ENCODE measurements at places on chromosomes 5 and 9. TPM values are rescaled to one million over a fixed set of nuclear protein-coding genes. Genes with fewer than 3 reads are reported as not detected.

DNA sequence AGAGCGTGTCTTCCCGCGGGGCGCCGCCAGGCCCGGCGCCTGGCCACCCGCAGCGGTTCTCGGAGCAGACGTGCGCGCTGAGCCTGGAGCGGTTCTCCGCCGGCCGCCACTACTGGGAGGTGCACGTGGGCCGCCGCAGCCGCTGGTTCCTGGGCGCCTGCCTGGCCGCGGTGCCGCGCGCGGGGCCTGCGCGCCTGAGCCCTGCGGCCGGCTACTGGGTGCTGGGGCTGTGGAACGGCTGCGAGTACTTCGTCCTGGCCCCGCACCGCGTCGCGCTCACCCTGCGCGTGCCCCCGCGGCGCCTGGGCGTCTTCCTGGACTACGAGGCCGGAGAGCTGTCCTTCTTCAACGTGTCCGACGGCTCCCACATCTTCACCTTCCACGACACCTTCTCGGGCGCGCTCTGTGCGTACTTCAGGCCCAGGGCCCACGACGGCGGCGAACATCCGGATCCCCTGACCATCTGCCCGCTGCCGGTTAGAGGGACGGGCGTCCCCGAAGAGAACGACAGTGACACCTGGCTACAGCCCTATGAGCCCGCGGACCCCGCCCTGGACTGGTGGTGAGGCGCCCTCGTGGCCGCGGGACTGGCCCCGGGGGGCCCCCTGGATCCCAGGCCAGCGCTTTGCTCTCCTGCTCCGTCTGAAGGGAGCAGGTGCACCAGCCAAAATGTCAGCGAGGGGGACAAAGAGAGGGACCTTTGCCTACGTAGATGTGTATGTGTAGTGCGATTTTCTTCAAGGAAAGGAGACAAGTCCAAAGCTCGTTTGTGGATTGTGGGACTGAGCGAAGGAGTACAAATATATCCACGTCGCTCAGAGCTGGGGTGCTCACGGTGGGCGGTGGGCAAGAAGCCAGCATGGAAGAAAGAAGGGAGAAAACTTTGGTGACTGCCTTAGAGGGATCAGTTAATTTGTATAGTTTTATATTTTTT is 19.5 kb downstream of the BTNL9 start:
- no peak for DNase-seq

GRCh38 chr9:85016384-85017006 is 347.0 kb downstream of the NTRK2 start:
- no peak for DNase-seq

- DNase-seq, result no peak
These were observed 1.7 kb downstream of the DCANP1 start for GRCh38 chr5:135445306-135445985.

DNA sequence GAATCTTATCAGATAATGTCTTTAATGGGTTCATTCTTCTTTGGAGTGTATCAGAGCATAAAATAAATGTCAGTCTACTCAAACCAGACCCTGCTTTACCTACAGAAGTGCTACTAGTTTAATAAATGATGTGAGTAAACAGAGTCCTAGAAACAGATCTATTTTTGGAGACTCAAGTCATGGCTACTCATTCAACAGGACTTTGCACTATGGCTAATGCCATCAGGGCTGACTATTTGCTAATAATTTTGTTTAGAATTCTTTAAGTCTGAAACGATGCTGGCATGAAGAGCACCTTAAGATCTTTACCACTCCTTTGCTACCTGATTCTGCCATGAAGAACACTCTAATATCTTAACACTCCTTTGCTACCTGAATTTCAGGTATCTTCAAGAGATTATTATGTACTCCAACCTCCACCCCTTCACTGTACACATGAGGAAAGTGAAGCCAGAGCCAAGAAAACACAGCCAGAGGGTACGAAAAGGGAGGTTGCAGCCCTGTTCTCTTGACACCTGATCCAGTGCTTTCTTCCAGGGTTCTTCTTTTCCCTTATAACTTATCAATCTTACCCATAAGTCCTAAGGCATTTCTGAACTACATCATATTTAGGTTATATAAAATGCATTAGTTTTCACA is 62.4 kb downstream of the ZNF608 start:
- DNase-seq, result no peak

DNA sequence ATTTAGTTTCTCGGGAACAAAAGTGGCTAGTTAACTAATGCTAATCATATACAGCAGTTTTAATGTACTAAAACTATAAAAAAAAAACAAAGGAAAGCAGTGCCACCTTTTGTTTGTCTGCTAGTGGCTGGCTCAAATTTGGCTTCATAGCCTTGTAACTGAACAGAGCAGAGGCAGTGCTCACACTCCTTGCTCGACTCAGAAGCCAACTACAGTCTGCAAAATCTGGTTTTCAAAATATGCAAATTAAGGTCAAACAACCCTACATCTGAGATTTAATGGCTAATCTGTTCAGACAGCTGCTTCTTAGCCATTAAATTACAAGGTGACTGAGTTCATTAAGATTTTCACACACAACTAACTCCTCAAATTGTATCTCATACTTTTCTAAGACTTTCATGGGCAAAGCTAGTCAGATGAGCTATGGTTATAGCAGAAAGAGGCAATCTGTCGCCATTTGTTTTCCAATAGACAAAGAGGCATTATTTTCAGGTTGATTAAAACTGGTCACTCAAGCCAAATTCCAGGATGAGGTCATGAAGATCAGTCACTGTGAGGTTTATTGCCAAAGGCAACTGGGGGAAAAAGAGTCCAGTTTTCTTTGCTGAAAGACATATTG is 56.8 kb upstream of the EPB41L4A start:
- no peak for DNase-seq

DNA sequence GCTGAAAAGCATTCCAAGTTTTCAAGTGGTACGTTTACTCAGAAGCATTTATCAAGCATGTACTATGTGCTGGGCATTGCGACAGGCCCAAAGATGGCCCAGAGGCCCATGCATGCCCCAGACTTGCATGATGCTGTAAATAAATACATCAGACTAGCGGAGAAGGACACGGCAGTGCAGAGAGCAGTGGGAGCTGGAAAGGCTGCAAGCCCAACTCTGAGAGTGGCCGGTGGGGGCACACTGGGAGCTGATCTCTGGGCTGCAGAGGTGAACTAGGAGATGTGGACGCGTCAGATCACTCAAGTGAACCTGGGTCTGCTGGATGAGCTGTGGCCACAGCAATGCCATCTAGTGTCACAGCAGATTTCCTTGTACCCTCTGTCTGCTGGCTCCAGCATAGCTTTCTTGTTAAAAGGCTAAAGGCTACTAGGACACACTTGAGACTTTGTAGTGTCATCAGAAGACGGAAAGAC is 246.9 kb downstream of the FANCC start:
- no peak for DNase-seq

DNA sequence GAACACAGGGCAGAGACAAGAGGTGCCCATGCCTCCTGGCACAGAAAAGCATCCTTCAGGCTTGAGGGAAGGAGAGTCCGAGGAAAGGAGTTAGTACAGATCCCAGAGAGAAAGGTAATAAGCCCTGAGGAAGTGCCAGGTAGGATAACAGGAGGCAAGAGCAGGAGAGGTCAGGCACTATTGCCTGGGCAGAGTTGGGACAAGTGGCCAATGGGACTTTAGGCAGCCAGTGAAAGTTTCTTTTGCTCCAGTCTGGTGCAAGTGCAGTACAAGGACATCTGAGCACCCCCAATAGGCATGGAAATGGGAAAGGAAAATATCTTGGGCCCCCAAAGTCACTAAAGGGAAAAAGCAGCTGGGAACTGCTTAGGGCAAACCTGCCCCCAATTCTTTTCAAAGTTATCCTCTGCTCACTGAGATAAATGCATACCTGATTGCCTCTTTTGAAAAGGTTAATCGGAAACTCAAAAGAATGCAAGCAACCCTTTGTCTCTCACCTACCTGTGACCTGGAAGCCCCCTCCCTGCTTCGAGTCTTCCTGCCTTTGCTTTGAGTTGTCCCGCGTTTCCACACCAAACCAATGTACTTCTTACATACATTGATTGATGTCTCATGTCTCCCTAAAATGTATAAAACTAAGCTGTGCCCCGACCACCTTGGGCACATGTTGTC is 46.5 kb downstream of the ELOVL7 start:
- no peak for DNase-seq

GRCh38 chr9:111501648-111502047 is 17.5 kb upstream of the ECPAS start:
- no peak for DNase-seq

DNA sequence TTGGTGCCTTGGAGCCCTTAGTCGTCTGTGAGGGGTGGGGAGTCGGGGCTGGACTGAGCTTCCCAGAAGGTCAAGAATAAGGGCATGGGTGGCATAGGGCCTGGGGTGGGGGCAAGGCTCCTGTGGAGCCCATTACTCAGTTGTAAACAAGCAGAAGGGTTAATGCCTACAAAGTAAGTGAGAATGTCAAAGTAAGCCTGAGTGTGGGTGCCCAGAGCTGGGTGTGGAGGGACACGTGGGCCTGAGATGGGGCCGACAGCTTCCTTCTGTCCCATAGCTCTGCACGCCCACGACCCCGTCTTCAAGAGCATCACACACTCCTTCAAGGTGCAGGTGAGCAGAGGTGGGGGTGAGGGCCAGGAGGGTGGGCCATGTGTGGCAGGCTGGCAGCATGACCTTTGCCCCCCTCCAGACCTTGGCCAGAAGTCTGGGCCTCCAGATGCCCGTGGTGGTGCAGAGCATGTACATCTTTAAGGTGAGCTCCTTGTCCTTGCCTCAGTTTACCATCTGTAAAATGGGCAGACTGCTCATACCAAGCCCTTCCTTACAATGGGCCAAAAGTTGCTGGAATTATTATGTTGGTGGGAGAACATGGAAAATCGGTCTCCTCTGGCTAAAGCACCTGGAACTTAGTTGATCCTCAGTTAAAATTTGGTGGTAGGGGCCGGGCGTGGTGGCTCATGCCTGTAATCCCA is 11.1 kb downstream of the DOLK start:
- DNase-seq, result no peak

DNA sequence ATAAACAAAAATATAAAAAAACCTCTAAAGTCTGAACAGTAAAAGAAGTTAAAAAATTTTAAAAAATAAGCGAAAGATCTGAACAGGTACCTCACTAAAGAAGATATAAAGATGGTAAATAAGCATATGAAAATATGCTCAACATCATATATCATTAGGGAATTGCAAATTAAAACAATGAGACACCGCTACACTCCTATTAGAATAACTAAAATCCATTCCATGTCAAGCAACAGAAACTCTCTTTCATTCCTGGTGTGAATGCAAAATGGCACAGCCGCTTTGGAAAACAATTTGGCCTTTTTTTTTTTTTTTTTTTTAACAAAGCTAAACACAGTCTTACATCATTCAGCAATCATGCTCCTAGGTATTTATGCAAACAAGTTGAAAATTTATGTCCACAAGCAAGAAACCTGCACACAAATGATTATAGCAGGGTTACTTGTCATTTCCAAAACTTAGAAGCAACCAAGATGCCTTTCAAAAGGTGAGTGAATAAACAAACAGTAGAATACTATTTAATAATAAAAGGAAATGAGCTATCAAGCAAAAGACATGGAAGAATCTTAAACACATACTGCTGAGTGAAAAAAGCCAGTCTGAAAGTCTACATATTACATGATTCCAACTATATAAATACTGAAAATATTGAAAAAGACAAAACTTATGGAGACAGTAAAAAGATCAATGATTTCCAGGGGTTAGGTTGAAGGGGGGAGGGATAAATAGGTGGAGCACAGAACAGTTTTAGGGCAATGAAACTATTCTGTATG is 22.1 kb downstream of the ANXA1 start:
- no peak for DNase-seq

DNA sequence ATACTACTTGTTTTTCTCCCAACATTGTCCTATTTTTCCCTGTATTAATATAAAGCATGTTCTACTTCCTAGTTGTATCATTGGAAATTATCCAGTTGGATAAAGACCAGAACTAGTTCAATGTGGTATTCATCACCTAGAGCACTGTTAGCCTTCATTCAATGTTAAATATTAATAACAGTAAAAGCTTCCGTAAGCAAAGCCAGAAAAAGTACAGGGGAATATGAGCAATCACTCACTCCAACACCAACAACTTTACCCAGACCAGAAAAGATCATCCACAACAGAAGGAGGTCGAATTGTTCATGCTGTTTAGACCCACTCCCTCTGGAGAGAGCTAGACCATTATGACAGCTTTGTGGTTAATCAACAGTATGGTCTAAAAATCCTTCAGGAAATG is 728.4 kb downstream of the MAT2B start:
- no peak for DNase-seq

- DNase-seq, result no peak
These were observed 23.0 kb downstream of the LHX3 start for GRCh38 chr9:136181784-136182419.

DNA sequence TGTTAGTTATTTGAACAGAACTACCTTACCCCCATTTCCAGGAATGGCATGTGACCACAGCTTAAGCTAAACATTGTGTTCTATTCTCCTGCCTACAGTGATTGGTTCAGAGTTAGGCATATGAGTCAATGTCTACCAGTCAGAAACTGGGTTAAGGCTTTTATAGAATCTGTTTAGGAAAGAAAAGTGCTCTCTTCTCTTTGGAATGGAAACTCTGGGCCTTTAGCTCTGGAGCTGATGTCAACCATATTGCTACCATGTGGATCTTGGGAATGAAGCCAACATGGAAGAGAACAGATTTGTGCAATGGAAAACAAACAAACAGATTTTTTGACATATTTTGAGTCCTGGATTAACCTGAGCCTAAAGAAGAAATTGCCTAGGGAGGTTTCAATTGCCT is 488.9 kb upstream of the TNC start:
- DNase-seq, result no peak

DNA sequence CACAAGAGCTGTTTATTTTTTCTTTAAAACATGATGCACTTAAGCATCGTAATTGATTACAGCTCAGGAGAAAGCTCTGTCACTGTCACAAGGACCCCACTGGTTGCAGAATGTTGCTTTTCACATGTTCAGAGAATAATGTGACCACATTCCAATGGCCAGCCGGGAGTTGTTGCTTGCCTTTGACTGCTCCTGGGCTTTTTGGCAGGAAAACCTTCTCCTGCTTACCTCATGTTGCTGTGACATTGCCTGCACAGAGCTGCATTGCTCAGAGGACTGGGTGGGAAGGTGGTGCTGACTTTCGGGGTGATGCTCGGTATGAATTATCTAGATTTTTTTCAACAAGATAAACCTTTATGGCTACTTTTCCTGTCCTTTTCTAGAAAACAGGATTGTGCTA is 88.2 kb downstream of the PALM2AKAP2 start:
- no peak for DNase-seq

- DNase-seq, result no peak
These were observed 375.1 kb upstream of the ST8SIA4 start for GRCh38 chr5:101278011-101278687.

Gene IL33
- total RNA-seq, result not detected

Gene SLC36A3
- not detected for total RNA-seq

Gene PLAC8L1
- 0.36 TPM for total RNA-seq

Gene KLF9
- total RNA-seq, result 23.7 TPM

Gene SEMA5A
- 0.52 TPM for total RNA-seq

Gene EPB41L4B
- total RNA-seq, result 0.21 TPM

Gene AMBP
- not detected for total RNA-seq

Gene ERMP1
- 24.0 TPM for total RNA-seq

Gene APC
- total RNA-seq, result 20.1 TPM

Gene PCDHGB4
- not detected for total RNA-seq

Gene ZNF483
- 3.4 TPM for total RNA-seq

Gene INSL6
- total RNA-seq, result not detected

Data from activated CD4-positive, alpha-beta memory T cell treated with anti-CD3 and anti-CD28 coated beads for 36 hours (primary cell).